Mammary microvascular endothelial cell (primary cell): ENCODE measurements at places on chromosomes 1 and 21. TPM values are rescaled to one million over a fixed set of nuclear protein-coding genes. Genes with fewer than 3 reads are reported as not detected.

CYP4Z1 gene
- total RNA-seq, result not detected in 2 replicates

CNKSR1 gene
- total RNA-seq, result not detected in 2 replicates

SLC6A9 gene
- 0.07 and 5.6 TPM in 2 replicates for total RNA-seq

TTC3 gene
- total RNA-seq, result 51.6 and 69.6 TPM in 2 replicates

NBPF6 gene
- not detected in 2 replicates for total RNA-seq

CRYAA gene
- total RNA-seq, result not detected in 2 replicates

MX2 gene
- 16.9 and 22.6 TPM in 2 replicates for total RNA-seq

MYBPHL gene
- total RNA-seq, result not detected in 2 replicates

FOXO6 gene
- total RNA-seq, result 0.05 and 0.47 TPM in 2 replicates

OR2L2 gene
- total RNA-seq, result not detected in 2 replicates

TMPRSS3 gene
- not detected in 2 replicates for total RNA-seq

RXFP4 gene
- total RNA-seq, result not detected in 2 replicates

ESPN gene
- 0.67 and 1.1 TPM in 2 replicates for total RNA-seq

PKP1 gene
- 0.15 TPM in 1 of 2 replicates, not detected in the other for total RNA-seq

SPOCD1 gene
- total RNA-seq, result 47.2 and 49.2 TPM in 2 replicates

TFAP2E gene
- total RNA-seq, result not detected in 2 replicates

TDRKH gene
- total RNA-seq, result 4.5 and 5.6 TPM in 2 replicates
